ENCODE measurements at places on chromosomes 5 and 9.

DNA sequence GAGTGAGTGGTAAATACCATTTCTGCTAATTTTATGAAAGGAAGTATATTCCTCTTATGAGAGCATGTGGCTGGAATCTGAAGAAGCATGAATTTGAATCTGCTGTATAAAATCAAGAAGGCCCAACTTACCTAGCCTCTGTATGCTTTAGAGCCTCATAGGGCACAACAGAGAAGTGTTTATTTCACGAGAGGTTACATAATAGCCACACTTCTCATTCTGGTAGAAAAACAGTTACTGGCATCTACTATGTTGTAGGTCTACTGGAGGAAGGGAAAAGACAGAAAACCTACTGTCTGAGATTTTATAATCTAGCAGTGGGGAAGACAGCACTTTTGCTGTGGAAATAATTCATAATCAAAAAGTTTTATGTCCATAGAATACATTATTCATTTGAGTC lies 172.6 kb upstream of the ZNF608 start:
- DNase-seq: no peak

- DNase-seq: no peak
These were observed 1782.4 kb upstream of the WWC1 start for GRCh38 chr5:166509085-166509484.

DNA sequence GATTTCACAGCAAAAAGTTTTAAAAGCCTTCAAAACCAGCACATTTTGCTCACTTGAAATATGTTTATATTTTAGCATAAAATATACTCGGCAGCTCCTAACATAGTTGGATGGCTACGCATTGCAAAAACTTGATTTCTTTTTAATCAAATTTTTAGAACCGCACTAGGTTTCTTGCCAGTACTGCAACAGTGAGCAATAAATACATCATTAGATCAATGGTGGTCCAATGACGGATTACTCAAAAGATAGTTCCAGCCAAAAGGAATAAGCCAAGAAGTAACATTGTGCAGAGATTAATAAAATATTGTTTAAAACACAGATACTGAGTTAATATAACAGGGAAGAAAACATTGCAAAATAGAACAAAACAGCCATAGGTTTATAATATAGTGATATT lies 5.5 kb downstream of the MARCHF3 start:
- DNase-seq: no peak

- no peak for DNase-seq
These were observed 14.7 kb downstream of the SLC45A2 start for GRCh38 chr5:33969572-33970452.

DNA sequence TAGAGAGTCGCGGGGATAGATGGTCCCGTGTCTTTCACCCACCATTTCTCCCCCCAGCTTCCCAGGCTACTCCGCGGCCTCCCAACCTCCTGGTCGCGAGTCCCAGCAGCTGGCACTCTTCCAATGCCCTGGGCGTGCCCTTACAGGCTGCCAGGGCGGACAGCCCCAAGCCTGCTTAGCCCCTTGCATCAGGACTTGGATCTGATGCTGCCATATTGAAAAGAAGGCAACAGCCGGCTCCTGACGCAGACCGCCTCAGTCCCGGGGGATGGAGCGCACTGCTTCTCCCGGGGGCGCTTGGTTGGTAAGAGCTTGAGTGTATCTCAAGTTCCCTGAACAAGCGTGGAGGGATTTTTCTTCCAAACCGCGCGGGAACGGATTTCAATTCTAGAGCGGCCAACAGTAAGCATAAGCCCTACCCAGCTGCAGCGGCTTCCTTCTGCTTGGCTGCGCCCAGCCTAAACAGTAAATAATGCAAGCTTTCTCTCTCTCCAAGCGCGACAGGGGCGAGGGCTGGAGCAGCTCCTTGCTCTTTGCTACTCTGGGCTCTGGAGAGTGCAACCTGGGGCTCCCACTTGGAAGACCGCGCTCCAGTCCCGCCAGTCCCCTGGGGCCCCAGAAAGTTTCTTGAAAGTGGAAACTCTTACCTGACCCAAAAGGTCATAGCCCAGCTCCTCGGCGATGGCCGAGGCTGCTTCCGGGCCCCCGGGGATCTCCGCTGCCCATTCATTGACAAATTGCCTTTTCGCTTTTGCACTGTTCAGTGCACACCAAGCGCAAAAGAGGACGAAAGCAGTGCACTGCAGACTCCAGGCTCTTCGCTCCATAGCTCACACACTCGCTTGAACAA lies 607 bp downstream of the PCSK1 start:
- DNase-seq: peak; percentile 57

GRCh38 chr5:89606939-89607534 lies 724.1 kb upstream of the MEF2C start:
- no peak for DNase-seq

DNA sequence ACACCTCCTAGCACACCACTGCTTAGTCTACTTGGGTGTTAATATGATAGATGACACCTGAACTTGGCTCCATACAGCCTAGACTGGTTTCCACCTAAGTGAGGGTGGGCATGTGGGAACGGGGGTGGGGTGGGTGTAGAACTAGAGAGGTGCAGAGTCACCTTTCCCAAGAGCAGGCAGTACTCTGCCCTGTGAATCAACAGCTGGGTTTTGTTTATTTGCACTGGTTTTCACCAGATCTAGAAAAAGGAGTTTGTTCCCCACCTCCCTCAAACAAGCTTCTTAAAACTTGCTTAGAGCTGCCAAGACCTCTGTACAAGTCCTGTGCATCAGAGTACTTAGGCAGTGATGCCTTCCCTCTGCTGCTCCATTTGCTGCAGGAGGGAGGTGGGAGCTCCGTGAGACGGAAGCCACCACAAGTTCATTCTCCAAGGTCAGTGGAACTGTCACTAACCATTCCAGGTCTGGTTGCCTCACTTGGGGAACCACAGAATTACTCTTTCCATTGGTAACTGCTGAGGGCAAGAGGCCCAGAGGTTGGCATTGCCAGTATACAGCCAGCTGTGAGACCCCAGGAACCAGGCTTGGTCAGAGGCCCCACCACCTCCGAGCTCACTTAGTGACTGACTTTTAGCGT lies 163.5 kb downstream of the NR3C1 start:
- DNase-seq: no peak

DNA sequence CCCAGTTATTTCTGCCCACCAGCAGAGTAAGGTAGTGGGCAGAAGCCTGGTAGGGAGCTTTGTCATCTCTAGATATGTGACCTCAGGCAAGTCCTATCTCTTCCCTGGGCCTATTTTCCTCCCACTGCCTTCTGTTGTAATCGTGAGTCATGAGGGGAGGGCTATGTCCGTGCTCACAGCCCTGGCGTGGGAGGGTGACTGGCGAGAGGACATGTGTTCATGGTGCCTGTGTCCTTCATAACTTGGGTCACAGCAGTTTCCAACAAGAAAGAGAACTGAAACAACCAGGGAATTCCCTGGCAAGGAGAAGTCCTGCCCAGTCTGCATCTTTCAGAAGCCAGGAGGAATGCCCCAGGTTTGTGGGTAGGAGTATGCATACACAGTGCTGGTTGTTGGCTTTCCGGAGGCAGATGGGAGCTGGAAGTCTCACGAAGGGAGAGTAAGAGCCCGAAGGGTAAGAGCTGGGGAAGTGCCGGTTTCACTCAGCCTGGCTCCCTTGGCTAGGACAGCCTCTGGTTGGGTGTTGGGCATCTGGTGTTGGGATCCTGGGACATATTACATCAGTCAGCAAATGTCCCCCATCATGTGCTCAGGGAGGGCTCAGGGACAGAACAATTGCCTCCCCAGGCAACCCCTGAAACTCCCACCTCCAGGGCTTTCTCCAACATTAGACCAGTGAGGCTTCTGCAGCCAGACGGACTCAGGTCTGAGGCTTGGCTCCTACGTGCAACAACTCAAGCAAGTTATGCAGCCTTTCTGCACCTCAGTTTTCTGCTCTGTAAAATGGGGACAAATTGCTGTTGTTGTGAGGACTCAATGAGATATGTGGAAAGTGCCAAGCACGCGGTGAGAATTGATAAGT lies 4.3 kb upstream of the TIFAB start:
- DNase-seq: no peak

GRCh38 chr9:1055166-1055565 lies 5.0 kb downstream of the DMRT2 start:
- DNase-seq: no peak

DNA sequence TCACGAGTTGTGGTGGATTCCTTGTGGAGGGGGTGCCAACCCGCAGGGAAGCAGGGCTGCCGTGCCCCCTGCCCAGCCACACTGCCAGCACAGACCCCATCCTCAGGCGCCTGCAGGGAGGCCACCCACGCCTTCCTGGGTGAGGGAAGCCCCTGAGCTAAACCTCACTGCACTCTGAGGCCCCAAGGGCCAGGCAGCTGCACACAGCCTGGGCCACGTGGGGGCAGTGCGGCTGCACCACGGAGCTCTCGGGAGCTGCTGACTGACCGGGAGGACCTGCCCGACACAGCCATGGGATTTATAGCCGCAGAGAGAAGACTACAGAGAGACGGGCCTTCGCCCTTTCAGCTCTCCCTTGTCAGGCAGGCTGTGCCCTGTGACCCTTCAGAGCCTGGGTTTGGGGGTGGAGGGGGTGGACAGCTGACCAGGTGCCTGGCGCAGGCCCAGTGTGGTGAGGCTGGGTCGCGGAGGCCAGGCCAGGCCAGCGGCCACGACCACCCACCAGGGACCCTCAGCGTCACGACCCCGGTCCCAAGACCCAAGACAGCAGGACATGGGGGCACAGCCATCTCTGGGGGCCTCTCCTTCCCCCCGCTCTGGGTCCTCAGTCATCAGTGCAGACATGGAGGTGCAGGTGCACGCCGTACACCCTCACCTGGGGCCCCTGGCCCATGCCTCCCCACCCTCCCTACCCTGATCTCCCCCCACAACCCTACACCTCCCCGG lies 4.3 kb upstream of the AHRR start:
- peak; percentile 28 for DNase-seq

- no peak for DNase-seq
These were observed 17.7 kb downstream of the MLLT3 start for GRCh38 chr9:20604562-20604961.

- no peak for DNase-seq
These were observed 109.8 kb downstream of the NR6A1 start for GRCh38 chr9:124661271-124661670.

GRCh38 chr5:57445705-57446037 lies 36.9 kb downstream of the ACTBL2 start:
- DNase-seq: no peak
